ENCODE measurements at places on chromosomes 3 and 15.

- DNase-seq, result no peak
These were observed 206.5 kb downstream of the XXYLT1 start for GRCh38 chr3:195064300-195064931.

GRCh38 chr15:52180196-52180835, 10.9 kb downstream of the GNB5 start:
- no peak for DNase-seq

- DNase-seq, result no peak
These were observed 22.2 kb downstream of the POC1A start for GRCh38 chr3:52132041-52132440.

DNA sequence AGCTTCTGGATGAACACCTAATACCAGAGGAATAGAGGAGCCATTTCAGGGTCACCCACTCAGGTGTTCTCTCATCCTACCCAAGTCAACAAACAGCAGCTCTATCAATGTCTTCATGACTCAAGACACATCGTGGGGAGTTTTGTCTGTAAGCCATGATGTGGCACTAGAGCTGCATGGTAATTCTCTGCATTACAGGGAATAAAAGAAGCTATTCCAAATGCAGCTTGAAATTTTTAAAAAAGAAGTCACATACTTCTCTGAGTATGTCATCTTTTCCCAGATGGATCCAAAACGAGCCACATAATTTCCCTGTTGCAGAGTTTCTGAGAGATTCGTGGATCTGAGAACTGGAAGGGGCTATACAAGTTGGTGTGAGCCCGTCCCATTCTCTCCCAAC, 6.1 kb upstream of the THSD4 start:
- no peak for DNase-seq

DNA sequence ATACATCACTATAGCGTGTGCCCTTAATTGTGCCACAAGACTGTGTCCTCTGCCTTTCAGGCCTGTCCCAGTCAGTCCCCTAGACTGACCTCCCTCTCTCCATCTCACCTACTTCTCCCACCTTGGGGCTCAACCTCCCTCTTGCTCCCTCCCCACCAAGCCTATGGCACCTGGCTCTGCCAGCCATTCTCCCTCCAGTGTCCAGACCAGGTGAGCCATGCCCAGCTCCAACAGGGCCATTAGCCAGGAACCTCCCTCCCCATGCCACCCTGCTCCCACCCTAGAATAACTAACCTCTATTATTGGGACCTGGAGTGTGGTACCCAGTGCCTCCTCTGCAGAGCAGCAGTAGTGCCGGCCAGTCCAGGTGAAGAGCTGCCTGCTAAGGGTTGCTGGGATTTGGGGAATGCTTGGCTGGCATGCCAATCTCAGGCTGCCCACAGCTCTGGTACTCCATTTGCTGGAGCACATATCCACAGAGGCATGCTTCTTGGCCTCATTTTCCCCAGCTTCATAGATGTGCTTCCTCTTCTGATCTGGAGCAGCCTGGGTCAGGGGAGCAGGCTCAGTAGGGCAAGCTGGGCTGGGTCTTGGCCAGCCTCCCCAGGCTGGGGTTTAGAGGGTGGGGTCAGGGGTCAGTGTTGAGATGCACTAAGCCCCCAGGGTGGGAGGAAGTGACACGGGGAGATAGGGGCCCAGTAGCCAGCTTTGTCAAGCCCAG, 38.8 kb downstream of the SAXO2 start:
- no peak for DNase-seq

- no peak for DNase-seq
These were observed 74.1 kb downstream of the ARHGAP31 start for GRCh38 chr3:119368298-119368697.

- DNase-seq, result no peak
These were observed 9.1 kb downstream of the ABHD5 start for GRCh38 chr3:43699864-43700263.

GRCh38 chr15:90436952-90437351, 48.9 kb downstream of the IQGAP1 start:
- no peak for DNase-seq

GRCh38 chr3:166889241-166889640, 490.9 kb downstream of the ZBBX start:
- DNase-seq, result no peak

DNA sequence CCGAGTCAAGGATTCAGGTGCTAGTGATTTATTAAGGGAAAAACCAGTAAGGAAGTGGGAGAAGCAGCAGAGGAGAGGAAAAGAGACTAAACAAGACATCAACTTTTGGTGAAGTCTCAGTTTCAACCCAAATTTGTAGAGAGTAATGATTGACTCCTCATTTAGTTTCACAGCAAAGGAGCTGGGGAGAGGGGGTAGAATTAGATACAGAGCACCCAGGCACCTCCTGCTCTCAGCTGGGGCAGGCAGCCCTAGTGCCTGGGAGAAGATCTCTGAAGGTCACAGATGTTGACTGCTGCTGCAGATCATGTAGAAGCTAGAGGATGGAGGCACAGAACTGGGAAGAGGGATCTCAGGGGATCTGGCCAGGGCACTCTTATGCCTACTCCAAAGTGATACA, 29.1 kb downstream of the RPL39L start:
- DNase-seq, result no peak

DNA sequence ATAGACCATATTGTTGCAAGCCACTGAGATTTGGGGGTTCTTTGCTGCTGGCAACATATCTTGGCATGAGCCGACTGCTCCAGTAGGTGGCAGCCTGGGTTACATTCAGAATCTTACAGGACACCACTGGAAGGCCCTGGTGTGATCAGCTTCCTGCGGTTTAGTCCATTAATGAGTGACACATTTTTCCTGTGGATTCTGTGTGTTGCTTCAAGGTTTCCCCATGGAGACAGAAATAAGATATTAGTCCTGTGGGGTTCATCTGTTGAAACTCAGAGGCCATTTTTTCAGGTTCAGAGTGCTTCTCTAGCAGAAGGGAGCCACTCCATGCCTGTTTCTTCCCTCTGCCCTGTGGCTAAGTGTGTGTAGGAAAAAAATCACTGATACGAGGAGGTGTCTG, 116.2 kb downstream of the MFSD1 start:
- peak; percentile 64 for DNase-seq

DNA sequence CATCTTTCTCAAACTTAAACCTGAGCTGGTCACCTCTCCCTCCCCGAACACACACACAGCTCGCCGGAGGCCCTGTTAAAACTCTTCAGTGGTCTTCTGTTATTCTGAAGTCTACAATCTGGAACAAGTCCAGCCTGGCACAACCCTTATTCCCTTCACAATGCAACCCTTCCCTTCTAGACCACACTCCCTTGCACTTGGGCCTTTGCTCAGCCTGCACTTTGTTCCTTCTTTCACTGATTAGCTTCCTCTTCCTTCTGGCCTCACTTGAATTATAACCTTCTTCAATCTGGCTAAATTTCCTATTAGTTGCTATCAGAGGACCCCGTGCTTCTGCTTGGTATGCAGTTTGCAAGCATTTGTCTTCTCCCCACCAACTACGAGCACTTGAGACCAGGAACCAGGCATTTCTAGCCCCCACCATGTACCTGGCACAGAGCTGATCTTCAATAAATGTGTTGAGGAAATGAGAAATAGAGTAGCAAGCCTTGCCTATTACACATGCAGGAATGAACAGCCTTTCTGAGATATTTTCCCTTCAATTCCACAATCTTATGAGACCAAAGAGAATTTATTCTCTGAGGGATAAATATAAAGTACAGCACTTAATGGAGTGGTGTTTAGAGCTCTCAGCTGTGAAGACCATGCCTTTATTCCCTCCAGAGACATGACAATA, 663.1 kb upstream of the ADAMTS9 start:
- no peak for DNase-seq

DNA sequence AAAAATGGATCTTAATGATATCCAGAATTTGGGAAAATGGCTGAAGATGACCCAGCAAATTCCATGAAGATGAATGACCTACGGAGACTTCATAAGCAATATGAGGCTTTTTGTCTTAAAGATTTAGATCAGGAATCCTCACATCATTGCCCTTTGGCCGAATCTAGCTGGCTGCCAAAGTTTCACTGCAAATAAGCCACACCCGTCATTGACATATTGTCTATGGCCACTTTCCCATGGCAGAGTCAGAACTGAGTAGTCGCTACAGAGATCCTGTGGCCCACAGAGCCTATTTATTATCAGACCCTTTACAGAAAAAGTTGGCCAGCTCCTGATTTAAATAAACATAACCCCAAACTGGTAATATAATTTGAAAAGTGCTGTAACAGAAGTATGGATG, 307.4 kb upstream of the RARB start:
- DNase-seq, result no peak

GRCh38 chr15:68775671-68776476, 44.8 kb downstream of the ANP32A start:
- DNase-seq, result no peak

DNA sequence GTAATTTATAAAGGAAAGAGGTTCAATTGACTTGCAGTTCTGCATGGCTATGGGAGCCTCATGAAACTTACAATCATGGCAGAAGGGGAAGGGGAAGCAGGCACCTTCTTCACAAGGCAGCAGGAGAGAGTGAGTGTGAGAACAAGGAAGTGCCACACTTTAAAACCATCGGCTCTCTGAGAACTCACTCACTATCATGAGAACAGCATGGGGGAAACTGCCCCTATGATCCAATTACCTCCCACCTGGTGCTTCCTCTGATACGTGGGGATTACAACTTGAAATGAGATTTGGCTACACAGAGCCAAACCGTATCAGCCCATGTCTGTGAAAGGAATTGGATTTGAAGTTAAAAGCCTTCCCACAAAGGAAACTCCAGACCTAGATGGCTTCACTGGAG, 39.1 kb downstream of the TKT start:
- no peak for DNase-seq

- no peak for DNase-seq
These were observed 4.4 kb upstream of the INSYN1 start for GRCh38 chr15:73757571-73757970.

DNA sequence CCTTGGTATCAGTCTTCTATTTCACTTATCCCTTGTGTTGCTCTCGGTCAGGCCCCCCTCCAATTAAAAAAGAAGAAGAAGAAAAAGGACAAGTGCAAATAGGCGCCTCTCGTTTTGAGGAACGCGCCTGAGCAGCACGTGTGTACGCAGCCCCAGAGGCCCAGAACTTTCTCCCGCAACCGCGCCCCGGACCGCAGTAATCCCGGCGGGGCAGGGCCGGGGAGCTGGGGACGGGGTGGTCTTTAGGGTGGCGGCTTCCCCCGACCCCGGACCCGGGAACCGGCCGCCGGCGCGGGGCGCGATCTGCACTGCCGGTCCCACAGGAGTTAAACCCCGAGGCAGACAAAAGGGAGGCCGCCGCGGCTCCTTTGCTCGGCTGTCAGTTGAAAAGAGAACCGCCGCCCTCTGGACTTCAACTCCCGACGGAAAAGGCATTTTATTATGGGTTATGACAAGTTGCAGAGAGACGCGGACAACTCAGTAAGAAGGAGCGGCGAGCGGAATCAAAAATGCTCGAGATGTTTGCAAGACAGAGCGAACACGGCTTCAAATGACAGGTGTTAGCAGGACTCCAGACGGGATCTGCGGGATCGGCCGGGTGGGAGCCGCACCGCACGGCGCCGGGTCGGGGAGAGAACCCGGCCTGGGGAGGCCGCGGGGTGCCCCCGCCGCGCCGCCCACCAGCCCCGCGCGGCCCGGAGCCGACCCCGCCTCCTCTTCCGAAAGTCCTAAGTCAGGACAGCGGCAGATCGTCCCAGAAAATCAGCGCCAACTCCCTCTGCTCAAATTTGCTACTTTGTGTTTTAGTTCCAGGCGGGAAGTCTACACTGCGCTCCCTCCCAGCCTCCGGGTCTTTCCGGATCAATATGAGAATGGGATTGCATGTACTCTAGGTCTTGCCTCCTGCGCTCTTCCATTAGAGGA, 79.0 kb downstream of the NR2F2 start:
- DNase-seq, result peak; percentile 73

DNA sequence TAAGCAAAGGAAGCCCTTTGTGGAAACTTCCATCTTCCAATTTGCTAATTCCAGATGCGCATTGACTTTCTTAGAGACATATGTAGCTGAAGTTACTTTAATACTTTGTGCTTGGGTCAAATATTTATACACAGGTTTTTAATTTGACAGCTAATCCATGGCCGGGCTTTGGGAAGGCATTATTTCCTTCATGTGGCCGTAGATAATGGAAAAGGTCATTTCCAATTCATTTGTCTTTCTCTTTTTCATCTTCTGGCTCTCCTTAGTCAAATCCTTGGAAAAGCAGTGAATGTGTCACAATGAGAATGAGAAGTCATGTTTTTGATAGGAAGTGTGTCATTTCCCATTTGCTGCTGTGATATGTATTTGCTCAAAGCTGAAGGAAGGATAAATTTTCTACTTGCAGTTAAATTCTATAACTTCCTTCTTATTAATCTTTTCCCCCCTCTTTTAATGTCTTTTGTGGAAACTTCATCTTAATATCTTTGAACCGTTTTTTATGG, 323.3 kb downstream of the CLSTN2 start:
- no peak for DNase-seq

DNA sequence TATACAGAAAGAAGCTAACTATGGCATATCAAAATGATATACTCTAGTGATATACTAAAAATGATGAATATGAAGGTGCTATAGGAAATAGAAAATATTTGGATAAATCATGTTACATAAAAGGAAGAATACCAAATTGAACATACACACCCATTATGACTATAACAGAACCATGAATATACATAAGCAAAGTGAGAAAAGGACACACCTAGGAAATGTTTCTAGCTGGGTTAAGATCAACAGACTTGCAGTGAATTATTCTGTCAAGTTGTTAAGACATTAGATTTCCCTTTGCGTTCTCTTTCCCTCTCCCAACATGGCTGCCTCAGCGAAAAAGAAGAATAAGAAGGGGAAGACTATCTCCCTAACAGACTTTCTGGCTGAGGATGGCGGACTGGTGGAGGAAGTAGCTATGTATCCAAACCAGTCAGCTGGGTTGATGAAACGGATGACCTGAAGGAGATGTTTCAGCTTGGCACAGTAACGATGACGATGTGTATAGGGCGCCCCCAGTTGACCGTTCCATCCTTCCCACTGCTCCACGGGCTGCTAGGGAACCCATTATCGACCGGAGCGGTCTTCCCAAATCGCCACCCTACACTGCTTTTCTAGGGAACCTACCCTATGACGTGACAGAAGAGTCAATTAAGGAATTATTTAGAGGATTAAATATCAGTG, 20.2 kb upstream of the PARP14 start:
- DNase-seq, result no peak

DNA sequence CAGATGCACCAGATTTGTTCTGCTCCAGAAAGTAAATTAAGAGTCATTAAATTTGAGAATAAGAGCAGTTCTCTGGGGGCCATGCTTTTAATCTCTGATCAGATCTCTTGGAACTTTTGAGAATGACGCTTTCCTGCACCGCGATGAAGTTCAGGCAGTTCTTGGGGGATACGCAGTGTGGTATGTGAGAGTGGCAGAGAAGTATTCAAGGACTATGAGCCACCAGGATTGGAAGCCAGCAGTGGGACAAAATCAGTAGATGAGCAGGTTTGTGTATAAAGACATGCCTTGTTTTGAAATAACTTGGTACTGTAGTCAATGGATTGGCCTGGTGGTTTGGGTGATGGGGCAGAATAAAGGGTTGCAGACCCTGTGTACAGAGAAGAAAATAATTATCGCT, 483.6 kb downstream of the ERC2 start:
- DNase-seq, result no peak

- DNase-seq, result no peak
These were observed 5.5 kb downstream of the CHSY1 start for GRCh38 chr15:101246391-101246790.
